GM12891 (cell line): ENCODE measurements at places on chromosomes 12 and 14.

GRCh38 chr12:75848961-75849360 is 182.6 kb downstream of the PHLDA1 start:
- no peak for DNase-seq

GRCh38 chr14:99784508-99784907 is 8.7 kb upstream of the EML1 start:
- no peak for DNase-seq

- no peak for DNase-seq
Measured at GRCh38 chr12:122929148-122929538, 33.2 kb upstream of the VPS37B start.

- no peak for DNase-seq
Measured at GRCh38 chr14:31770271-31770670, 209.1 kb downstream of the NUBPL start.

DNA sequence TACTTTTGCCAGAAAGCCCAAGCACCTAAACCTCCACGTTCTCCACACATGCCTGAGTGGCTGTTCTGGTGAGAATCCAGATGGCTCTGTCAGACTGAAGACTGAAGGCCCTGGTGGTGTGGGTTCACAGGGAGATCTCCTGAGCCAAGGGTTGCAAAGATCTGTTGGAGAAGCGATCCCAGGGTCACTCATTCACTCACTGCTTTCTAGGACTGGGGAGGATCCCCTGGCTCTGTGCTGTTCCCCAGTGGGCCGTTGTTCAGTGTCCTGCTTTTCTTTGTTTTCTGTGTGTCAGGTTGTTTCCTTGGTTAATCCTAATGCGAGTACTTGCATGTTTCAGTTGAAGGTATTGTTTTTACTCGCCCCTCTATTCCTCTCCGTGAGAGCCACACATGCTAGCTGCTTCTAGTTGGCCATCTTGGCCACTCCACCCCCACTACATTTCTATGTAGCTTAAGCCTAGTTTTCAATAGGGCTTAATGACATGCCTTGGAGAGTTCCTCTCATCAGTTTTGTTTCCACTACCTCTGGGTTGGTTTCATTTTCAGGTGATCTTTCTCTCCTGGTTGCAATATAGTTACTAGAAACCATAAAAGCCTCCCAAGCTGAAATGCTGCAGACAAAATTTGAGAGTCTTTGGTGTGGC is 144.5 kb upstream of the SLC38A2 start:
- DNase-seq, result peak; percentile 27

- DNase-seq, result no peak
Measured at GRCh38 chr12:83932011-83932410, 980.6 kb downstream of the SLC6A15 start.

- no peak for DNase-seq
Measured at GRCh38 chr12:38669530-38669929, 235.9 kb downstream of the CPNE8 start.

DNA sequence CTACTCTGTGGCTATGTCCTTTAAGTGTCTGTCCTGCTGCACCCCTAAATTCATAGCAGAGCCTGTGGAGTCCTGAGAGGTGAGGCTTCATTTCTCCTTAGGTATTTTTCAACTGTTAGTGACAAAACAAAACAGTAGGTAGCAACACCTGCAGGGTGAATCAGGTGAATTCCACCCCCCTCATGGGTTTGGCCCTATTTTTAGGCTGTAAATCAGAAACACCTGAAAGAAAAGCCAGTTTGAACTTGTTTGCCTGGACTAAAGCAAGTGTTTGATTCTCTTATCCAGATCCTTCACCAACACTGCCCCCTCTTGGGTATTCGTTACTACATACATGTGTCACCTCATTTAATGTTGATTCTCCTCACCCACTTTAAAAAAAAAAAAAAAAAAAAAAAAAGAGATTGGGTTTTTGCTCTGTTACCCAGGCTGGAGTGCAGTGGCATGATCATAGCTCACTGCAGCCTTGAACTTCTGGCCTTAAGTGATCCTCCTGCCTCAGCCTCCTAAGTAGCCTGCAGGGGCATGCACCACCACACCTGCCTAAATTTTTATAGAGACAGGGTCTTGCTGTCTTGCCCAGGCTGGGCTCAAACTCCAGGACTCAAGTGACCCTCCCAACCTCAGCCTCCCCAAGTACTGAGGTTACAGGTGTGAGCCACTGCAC is 10.3 kb downstream of the TBPL2 start:
- no peak for DNase-seq

DNA sequence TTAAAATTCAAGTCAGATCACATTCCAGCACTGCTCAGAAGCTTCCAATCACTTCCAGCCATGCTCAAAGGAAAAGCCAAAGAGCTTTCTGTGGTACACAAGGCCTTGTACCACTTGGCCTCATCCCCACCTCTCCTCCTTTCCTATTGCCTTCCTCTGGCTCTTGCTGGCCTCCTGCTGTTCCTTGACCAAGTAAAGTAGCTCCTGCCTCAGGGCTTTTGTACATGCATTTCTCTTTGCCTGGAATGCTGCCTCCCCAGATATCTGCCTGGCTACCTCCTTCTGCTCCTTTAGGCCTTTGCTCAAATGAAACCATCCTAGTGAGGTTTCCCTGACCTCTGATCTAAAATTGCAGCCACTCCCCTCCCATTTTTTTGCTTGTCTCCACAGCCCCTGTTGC is 51.2 kb upstream of the TCL1B start:
- no peak for DNase-seq
